ENCODE measurements at places on chromosomes 7 and 10. TPM values are rescaled to one million over a fixed set of nuclear protein-coding genes. Genes with fewer than 3 reads are reported as not detected.

DNA sequence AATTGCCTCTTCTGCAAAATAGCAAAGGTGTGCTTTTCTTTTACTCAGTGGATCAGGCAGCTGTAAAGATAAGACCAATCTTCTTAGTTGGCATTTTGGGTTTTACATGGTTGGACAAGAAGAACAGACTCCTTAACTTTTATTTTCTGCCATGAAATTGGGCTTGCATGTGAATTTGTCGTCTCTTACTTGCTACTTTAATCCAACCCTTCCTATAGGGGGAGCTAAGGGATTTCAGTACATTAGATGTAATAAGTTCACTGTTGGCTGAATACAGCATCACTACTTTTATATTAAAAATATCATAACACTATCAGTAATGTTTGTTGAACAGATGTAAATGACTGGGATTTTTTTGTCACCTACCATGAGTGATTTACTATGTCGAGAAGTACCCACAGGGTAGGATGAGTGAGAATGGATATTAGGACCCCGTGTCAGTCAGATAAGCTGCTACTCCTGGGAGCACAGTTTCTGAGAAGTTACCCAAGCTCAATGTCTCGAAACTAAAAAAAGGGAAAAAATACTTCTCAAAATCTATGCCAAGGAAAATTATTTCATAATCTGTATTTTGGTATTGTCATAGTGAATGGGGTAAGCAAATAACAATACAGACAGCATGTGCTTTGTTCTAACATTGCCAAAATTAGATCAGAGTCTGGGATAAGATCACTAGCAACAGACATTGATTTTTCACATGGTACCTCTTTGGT is 127.4 kb upstream of the AGR3 start:
- DNase-seq = no peak

DNA sequence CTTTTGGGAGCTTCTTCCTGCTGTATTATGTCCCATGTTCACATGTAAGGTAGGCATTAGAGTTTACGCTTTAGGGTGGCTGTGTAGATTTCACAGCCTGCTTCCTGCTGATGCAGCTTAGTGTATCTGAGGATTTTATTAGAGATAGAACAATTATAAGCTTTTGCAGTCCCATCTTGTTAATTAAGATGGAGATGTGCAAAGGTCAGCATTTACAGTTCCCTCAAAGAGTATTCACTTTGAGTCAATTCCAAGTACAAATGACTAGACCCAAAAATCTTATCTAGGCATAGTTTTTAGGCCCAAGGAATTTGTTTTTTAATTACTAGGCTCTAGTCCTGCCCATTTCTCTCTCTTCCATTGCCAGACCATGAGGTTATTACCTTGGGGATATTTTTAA is 239.9 kb upstream of the PHF14 start:
- DNase-seq = no peak

Gene TLL2
- 1.4 TPM for total RNA-seq

GRCh38 chr10:120593693-120594092 is 136.7 kb downstream of the PLPP4 start:
- no peak for DNase-seq

DNA sequence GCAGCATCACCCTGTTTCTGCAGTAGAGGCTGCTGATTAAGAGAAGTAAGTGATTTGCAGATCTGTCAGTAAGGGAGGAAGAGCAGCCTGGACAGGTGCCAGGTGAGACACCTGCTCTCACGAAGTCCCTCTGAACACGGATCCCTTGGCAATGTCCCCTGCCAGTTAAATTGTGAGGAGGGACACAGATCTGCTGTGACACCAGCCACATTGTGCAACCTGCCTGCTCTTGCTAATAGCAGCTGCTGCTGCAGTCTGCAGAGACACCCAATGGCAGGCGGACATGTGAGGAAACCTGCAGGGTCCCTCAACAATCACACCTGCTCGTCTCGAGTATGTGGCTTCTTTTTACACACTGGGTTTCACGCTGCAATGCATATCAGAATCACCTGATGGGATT is 31.9 kb downstream of the ANXA11 start:
- DNase-seq = no peak

GRCh38 chr10:79385804-79386531 is 38.7 kb downstream of the PPIF start:
- DNase-seq = peak; percentile 13

DNA sequence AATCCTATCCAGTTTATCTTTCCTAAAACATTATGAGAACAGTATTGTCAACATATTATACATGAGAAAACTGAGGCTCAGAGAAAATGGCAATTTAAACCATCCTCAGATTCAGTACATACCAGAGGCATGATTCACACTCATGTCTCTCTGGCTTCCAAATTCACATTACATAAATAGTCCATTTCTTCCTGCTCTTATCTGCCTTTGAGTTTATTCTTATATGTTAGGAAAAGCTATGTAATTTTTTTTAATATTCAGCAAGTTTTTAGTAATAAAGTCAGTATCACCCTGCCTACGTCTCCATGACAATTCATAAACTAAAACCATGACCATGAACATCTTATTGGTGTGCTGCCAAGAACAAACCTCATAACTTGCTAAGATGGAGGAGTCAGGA is 1260.2 kb upstream of the SORCS1 start:
- DNase-seq = no peak

DNA sequence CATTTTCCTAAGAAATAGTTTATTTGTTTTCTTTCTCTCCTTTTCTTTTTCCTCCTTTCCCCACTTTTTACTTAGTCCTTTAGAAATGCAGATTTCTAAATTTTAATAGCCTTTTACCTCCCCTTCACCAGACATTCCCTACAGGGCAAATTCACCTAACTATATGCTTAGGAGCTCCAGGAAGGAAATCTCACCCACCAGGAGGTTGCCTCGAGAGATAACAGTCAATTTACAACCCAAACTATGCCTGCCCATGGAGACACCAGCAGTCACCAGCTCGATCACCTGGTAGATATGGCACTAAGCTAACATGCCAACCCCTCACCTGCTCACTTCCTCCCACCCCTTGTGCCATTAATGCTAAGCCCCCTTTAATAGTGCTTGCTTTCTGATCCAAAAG is 25.2 kb upstream of the CREB3L2 start:
- no peak for DNase-seq

DNA sequence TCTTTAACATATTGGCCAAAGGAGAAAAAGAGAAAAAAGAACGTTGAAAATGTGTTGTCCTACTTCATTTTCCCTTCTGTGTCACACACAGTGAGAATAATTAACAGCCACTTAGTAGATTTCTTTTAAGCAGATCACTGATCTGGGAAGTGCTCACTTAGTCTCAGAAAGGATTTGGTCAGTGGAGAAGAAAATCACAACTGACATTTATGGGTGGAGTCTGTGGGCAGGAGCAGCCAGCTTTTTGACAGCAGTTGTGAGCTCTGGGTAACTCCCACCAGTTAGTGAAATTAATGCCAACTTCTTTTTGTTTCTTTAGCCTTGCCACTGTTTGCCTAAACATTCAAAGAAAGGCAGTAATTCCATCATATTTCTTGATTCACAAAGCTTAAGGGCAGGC is 49.7 kb downstream of the CDK14 start:
- no peak for DNase-seq

Gene FAM221A
- 16.9 TPM for total RNA-seq

DNA sequence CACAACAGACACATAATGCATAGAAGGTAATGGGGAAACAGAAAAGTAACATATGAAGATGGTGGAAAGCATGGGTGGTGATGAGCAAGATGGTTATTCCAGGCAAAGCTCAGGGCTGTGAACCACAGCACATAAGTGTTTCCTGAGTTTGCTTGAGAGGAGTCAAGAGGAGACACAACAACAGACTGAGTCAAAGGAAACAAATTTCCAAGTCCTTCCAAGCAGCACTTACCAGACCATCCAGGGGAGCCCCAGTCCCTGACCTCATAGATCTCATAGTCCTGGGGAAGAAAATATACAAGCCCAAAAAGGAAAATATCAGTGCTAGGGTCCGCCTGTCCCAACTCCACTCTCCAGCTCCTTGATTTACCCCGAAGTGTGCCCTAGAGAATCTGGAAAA is 216.6 kb upstream of the FZD1 start:
- DNase-seq = no peak

GRCh38 chr7:28054531-28055160 is 125.9 kb downstream of the JAZF1 start:
- no peak for DNase-seq

DNA sequence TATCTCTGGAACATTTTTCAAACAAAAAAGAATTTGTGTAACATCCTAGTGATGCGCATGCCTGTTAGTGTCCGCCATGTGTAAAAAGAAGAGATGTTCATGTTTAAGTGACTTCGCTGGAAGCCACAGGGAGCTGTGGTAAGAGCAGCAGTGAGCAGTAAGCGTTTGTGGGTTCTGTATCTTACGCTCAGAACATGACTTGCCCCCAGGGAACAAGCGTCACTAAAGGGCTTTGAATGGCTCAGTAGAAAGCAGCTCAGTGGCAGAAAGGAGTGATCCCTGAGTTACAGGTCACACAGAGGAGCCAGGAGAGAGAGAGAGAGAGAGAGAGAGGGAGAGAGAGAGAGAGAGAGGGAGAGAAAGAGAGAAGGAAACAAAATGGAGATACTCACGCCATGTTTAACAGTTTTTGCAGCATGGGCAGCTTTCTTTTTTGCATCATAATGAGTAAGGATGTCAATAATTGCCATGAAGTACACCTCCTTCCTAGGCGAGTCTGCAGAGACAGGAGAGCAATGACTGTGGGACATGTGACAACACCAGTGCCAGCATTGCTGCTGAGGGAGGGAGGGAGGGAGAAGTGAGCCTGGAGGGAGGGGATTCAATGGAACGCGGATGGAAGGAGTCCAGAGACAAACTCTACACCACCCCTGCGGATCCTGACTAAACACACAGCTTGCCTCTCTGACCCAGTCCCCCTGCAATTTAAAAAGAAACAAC is 174.6 kb downstream of the PIP4K2A start:
- no peak for DNase-seq

DNA sequence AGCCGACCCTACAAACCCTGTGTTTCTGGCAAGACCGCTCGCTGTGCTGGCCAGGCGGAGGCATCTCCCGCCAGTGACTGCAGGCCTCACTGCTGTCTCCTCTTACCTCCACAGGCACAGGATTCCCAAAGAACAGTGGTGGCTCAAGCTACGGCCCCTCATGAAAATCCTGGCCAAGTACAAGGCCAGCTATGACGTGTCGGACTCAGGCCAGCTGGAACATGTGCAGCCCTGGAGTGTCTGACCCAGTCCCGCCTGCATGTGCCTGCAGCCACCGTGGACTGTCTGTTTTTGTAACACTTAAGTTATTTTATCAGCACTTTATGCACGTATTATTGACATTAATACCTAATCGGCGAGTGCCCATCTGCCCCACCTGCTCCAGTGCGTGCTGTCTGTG is 36.2 kb downstream of the PITRM1 start:
- DNase-seq = no peak

DNA sequence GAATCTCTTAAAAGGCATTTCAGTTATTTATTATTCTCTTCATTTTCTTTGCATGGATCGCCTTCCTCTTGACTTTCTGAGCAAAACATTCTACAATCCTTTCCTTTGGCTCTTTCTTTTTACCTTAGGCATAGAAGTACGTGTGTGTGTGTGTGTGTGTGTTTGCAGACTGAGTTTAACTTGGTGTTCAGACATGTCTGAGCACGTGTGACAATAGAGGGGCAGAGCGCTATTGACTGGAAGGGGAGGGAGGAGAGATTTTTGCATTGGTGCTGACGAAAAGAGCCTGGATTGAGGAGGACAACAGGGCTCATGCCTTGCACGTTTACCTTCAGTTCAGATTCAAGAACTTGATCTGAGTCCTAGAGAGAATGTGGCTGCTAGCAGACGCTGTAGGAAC is 129.8 kb downstream of the SEC23IP start:
- DNase-seq = no peak

DNA sequence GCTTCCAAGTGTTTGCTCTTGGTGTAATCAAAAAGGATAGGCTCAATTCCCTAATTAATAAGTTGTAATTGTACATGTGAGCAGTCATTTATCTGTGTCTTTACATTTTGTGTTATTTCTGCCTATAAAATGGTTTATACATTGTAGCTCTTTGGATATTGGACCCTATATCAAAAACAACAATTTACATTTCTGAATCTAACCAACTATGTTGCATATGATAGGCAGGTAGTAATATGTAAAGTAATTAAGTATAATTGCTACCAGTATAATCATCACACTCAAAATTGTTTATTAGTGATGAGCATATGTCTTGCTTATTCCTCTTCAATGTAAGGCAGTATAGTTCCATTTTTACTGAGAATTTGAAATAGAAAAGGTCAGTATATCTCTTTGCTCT is 13.8 kb downstream of the AKR1C1 start:
- no peak for DNase-seq

GRCh38 chr10:31721096-31721495 is 207.5 kb downstream of the ARHGAP12 start:
- no peak for DNase-seq

Gene CYP3A7
- total RNA-seq = not detected

Gene RASA4B
- 6.5 TPM for total RNA-seq

DNA sequence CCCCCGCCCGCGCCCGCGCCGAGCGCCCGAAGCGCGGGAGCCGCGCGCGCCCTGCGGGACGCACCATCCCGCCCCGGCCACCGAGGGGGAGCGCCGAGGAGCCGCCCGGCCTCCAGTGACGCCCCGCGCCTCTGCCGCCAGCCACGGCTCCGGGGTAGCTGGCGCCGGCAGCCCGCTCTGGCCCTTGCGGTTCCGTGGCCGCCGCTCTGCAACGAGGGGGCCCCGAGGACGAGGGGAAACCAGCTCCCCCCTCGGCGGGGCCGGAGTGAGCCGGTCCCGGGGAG is at the start of gene PAXIP1:
Gene PAXIP1 (minus strand): TSS at position 33 of the 284 bp plus-strand sequence. CDS start 195 bp downstream, outside the sequence.
- DNase-seq = no peak

- no peak for DNase-seq
Measured at GRCh38 chr10:81248886-81249285, 626.1 kb upstream of the NRG3 start.

Gene GPNMB
- 2.7 TPM for total RNA-seq

Gene TDRD1
- not detected for total RNA-seq

DNA sequence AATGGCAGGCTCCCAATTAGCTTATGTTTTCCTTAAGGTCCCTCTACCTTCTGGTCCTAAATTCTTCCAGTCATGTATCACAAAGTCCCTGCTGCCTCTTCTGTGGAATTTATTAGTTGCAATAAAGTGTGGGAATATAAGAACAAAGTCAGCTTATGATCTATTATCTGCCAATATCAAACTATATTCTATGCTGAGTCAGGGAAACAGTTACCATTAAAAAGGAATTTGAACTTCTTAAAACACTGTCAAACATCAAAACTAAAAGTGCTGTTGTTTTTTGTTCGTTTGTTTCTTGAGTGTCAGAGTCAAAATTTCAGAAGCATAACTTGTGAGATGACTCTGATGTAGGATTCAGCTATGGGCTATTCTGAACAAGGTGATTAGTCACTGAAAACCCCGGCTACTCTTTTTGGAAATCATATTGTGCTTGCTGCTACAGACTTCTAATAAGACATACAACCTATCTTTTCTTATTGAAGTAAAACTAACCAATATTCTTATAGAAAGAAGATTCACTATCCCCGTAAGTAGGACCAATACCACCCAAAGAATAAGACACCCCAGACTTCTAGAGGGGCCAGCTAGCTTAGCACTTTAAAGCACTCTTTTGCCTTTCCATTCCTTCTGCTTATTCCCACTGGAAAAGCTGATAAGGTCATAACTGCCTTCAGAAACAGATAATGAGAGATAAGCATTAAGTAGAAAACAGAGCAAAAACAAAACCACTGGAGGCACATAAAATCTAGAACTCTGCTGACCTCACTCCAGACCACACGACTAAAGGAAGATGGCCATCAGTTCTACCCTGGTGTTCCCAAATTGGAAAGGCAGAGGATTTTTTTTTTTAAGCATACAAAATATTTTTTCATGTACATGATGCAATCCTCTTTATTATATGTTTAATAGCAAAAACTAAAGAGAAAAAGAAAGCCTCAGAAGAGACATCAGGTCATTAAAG is 370.6 kb downstream of the PARD3 start:
- no peak for DNase-seq

- DNase-seq = no peak
Measured at GRCh38 chr10:120473593-120473992, 16.6 kb downstream of the PLPP4 start.

Gene RSPH10B
- 0.54 TPM for total RNA-seq

All from mesothelial cell of epicardium (in vitro differentiated cells).